ENCODE measurements at places on chromosomes 6 and 20.

DNA sequence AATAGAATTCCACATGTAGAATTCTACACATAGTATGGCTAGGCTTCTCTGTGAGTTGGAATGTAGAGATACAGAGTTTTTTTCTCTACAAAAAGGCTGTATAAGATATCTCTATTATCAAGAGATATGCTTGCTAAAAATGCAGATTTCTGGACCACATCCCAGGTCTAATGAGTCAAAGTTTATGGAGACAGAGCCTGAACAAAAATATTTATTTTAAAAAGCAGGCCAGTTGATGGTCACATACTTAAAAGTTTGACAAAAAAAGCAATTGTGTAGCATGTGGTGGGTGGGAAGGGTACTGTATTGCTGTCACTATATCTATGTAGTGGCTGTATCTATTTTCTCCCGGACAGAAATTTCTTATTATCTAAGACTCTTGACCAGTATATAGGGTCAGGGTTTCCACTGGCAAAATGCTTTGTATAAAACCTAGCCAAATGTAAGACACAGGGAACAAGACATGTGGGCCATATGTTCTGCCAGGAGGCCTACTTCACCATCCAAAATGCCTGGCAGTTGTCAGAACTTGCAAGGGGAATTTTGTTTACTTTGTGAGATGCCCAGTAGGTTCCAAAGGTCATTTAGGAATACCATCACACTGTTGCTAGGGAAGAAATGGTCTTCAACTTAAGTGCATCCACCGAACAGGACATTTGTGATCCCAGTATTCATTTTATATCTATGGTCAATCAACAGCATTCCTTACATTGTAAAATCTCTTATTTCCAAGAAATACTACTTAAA is 60.6 kb downstream of the SHPRH start:
- DNase-seq, result no peak

DNA sequence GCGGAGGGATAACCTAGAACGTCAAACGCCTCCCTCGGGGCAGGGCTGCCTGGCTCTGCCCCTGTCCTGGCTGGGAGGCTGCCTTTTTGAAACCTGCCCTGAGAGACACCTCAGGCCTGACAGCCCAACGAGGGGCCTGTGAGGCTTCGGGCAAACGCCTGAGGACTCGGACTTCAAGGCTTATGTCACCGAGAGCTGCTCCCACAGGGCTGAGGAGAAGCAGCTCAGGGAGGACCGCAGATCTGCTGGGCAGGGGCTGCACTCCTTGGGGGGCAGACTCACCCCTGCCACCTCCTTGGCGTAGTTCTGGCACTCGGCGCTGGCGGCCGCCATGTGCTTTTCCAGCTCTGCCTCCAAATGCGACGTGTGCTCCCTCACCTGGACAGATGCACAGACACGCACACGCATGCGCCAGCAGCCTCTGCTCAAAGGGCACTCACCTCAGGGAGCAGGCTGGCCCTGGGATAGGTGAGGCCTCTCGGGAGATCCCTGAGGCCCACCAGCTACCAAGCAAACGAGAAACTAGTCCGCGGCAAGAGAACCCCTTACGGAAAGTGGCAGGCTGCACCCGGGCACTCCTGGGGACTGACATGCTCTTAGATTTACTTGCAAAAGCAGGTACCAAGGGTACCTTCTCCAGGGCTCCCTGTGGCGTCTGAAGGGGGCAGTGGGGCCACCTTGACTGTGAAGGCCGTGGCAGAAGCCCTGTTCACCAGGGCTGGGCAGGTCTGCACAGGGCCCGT is 49.6 kb downstream of the DSTN start:
- DNase-seq, result no peak

DNA sequence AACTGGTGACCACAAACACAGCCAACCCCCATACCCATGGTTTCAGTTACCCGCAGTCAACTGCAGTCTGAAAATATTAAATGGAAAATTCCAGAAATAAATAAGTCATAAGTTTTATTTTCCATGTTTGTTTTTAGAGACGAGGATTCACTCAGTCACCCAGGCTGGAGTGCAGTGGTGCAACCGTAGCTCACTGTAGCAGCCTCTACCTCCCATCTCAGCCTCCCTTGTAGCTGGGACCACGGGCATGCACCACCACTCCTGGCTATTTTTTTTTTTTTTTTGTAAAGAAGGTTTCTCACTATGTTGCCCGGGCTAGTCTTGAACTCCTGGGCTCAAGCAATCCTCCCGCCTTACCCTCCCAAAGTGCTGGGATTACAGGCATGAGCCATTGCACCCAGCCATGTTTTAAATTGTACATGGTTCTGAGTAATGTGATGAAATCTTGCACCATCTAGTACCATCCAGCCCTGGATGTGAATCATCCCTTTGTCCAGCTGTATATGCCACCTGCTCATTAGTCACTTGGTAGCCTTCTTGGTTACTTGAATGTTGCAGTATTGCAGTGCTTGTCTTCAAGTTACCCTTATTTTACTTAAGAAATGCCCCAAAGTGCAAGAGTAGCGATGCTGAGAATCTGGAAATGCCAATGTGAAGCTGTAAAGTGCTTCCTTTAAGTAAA is 14.5 kb downstream of the CSNK2A1 start:
- no peak for DNase-seq

DNA sequence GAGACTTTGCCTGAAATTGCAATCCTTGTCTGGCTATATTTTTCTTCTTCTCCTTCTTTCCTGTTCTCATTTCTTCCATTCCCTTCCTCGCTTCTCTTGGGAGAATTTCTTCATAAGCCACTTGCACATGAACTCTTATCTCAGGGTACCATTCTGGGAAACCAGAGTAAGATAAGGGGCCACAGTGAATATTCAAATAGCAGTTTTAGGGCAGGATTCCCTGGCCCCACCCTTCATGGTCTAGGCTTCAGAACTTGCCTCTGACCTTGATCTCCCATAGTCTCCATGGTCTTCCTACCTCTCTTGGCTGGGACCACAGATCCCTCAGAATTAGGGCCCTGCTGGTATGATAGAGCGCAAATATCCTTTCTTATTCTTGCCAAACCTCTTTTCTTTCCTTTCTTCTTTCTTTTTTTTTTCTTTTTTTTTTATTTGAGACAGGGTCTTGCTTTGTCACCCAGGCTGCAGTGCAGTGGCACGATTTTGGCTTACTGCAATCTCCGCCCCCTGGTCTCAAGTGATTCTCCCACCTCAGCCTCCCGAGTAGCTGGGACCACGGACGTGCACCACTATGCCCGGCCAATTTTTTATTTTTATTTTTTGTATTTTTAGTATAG is 123.0 kb upstream of the CITED2 start:
- DNase-seq, result no peak

GRCh38 chr6:52706001-52706400 is 35.1 kb downstream of the TMEM14A start:
- no peak for DNase-seq

DNA sequence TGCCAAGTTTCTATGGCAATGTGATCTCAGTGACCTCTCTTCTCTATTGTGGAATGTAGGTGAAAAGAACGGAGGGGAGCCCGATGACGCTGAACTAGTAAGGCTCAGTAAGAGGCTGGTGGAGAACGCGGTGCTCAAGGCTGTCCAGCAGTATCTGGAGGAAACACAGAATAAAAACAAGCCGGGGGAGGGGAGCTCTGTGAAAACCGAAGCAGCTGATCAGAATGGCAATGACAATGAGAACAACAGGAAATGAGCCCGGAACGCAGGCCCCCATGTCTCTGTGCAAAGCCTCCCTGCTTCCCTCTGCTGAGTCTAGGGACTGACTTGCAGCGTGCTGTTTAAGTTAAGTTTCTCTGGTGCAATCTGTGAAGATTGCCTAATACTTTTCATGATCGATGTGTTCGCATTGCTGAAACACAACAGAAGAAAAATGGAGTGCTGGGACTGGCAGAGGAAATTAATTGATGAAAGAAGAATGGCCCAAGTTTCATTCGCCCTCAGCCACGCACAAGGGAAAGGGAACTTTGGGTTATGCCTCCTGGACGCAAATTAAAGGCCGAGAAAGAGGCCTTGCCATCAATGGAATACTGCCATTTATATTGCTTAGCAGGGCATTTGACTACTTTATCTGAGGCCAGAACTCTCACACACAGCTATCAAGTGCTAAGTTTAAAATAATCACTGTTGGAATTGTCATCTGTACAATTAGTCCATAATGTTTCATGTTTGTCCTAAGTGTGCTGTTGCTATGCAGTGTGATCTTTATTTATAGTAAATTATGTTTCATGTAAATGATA is 146.4 kb downstream of the AKAP7 start:
- DNase-seq, result peak; percentile 53

DNA sequence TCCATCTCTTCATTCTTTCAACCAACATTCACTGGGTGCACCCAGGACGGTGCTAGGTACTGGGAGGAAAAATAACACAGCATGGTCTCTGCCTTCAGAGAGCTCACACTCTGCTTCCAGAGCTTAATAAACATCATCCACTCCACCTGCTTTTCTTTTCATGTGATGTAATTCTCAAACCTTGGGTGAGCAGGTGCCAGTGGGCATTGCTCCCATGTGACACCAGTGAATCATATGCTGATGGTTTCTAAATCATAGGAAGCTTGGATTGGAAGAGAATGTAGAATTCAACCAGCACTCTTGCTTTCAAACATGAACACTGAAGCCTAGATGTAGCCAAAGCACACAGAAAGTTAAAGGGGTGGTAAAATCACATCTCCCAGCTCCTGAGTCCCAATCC is 189.8 kb downstream of the FOXA2 start:
- no peak for DNase-seq

DNA sequence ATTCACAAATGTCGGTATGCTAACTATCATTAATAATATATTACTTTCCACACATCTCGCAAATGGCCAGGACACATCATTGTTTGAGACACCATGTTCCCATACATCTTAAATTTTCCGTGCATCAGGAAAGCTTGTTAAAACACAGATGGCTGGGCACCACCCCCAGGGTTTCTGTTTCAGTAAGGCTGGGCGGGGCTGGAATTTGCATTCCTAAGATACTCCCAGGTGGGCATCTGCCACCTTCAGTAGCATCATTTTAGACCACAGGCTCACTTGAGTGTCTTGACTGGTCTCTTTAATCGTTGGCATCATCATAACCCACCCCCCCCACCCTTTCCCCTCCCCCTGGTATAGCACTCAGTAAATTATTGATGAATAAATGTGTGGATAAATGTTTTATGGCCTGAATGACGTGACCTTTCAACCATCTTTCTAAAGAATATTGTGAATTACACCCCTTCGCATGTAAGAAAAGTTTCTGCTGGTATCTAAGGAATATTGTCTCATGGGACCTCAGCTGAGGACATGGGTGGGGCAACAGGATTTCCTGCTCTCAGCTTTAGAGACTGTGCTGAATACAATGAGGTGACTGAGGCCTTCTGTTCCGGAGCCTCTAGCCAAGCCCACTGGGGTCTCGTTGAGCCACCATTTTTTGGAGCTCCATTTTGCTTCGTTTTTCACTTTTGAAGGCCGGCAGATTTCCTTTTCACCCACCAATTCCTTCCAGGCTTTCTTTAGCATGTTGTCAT is 124.1 kb upstream of the NEDD9 start:
- no peak for DNase-seq

GRCh38 chr6:3230900-3231246 is 3.4 kb upstream of the TUBB2B start:
- DNase-seq, result no peak

DNA sequence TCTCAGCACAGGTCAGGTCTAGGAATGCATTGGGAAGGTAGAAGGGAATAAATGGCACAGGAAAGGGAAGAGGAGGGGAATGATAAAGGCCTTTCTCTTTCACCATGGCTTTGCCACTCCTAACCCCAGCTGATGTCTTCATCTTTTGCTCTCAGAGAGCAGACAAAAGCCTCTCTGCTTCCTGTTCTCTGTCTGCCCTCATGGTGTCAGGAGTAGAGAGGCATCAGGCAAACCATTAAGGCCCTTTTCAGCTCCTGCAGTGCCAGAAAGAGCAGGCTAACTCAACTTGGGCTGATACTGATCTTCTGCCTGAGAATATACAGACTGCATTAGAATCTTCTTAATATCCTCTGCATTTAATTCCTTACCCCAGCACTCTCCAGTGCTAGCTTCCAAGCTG is 48.0 kb upstream of the STXBP5 start:
- no peak for DNase-seq

DNA sequence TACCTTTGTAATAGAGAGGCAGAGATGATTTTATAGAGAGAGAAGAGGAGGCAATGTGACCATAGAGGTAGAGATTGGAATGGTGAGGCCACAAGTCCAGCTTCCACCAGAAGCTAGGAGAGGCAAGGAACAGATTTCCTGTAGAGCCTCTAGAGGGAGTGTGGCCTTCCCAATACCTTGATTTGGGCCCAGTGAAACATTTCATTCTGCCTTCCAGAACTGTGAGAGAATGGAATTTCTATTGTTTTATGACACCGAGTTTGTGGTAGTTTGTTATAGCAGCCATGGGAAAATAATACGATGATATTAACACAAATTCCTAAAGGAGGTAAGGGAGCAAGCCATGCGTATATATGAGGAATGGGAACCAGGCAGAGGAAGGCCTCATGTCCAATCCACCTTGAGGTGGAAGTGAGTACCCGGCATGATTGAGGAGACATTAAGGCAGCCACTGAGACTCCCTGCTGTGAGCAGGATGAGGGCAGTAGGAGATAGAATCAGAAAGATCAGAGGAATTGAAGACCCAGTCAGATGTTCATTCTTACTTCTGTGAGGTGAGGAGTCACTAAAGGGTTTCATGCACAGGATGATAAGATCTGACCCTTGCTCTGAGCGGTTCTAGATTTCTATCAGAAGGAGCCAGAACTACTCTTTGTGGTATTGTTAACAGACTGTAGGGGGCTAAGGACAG is 636.3 kb upstream of the IMPG1 start:
- DNase-seq, result no peak

Data from activated naive CD4-positive, alpha-beta T cell treated with anti-CD3 and anti-CD28 coated beads, Interleukin-2, amount 50 U/mL, for 16 hours (primary cell).